Activated CD8-positive, alpha-beta memory T cell treated with anti-CD3 and anti-CD28 coated beads for 48 hours (primary cell): ENCODE measurements at places on chromosomes 5 and 9.

- DNase-seq: no peak
Observed at GRCh38 chr5:139961435-139962157, 81.5 kb downstream of the NRG2 start.

GRCh38 chr5:122516432-122516743 is 204.4 kb downstream of the SNCAIP start:
- no peak for DNase-seq

GRCh38 chr9:70413464-70413798 is 1.0 kb downstream of the KLF9 start:
- DNase-seq: no peak

GRCh38 chr5:96033116-96033515 is 71.5 kb upstream of the ELL2 start:
- no peak for DNase-seq

DNA sequence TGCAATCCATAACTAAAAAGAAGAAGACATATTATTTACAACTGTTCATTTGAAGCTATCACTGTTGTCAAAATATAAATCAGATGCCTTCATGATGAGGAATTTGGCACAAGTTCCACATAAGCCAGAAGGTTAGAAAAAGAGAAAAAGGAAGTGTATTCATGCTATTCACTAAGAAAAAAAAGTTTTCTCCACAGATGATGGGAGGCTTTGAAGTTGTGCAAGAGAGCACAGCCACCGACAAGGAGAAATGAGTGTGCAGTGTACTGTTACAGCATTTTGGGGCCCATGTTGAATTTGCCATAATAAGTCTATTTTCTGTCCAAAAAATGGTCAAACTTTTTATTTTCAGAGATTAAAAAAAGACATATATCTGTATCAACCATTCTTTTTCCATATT is 32.9 kb upstream of the IFNK start:
- no peak for DNase-seq
